ENCODE measurements at places on chromosomes 12 and 14.

DNA sequence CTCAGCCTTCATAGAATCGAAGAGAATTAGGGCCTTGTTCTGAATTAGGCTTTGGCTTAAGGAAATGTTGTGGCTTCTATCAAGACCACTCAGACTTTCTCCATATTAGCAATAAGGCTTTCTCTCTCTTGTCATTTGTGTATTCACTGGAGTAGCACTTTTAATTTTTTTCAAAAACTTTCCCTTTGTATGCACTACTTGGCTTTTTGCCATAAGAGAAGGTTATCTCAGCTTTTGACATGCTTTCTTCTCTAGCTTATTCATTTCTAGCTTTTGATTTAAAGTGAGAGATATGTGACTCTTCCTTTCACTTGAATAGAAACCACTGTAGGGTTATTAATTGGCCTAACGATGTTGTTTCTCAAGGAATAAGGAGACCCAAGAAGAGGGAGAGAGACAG, 244.2 kb downstream of the GPHN start:
- DNase-seq = no peak

- DNase-seq = no peak
These were observed 64.5 kb downstream of the KCNA1 start for GRCh38 chr12:4974217-4974616.

DNA sequence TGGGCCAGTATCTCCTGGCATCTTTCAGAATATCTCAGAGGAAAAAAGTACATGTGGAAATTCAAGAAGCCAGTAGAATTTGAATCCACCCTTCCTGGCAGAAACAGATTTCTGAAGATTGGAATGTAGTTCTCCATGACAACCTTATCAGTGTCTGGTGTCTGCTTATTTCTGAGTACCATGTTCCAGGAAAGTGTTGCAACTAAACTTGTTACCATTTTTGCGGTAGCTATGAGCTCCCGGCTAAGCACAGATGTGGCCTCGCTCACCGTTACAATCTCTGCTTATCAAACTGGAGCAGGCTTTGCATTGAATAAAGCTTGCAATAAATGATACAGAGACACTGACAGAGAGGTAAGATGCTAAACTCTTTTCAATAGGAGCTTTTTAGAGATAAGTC, 13.0 kb upstream of the ITPR2 start:
- no peak for DNase-seq

- no peak for DNase-seq
These were observed 6.7 kb upstream of the BDKRB2 start for GRCh38 chr14:96197969-96198368.

DNA sequence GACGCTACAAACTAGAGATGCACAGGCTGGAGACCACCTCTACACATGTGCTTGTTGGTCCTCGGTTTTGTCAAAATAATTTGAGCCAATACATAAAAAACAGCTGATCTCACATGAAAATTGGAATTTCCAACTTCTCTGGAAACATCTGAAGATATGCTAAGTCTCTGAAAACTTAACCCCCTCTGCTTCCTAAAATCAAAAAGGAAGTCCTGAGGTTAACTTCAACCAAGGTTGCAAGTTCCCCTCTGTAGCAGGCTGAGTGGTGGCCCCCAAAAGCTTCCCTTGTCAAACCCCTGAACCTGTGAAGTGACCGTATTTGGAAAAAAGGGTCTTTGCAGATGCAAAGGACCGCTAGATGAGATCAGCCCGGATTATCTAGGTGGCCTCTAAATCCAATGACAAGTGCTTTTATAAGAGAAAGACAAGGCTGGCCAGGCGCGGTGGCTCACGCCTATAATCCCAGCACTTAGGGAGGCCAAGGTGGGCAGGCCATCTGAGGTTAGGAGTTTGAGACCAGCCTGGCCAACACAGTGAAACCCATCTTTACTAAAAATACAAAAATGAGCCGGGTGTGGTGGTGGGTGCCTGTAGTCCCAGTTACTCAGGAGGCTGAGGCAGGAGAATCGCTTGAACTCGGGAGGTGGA, 32.0 kb upstream of the VPS37B start:
- no peak for DNase-seq

DNA sequence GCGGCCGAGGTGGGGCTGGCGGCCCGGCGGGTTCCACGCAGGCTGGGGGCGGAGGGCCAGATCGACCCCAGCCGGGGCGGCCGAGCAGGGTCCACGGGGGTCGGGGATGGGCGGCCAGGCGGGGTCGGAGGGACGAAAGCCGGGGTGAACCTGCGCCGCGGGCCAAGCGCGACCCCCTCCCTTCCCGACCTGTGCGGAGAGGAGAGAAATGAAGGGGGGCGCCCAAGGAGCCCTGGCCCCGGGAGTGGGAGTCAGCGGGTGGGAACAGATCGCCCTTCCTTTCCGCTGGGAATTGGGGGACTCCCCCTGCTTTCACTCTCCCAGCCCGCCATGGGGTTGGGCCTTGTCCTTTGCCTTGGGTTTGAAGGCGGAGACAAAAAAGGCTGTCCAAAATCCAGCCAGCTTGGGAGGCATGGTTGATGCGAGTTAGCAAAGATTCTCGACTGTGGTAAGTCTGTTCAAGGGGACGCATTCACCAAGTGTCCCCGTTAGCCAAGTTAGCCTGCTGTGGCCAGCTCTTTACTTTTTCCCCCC, 559 bp upstream of the CKAP4 start:
- DNase-seq = peak; percentile 76

DNA sequence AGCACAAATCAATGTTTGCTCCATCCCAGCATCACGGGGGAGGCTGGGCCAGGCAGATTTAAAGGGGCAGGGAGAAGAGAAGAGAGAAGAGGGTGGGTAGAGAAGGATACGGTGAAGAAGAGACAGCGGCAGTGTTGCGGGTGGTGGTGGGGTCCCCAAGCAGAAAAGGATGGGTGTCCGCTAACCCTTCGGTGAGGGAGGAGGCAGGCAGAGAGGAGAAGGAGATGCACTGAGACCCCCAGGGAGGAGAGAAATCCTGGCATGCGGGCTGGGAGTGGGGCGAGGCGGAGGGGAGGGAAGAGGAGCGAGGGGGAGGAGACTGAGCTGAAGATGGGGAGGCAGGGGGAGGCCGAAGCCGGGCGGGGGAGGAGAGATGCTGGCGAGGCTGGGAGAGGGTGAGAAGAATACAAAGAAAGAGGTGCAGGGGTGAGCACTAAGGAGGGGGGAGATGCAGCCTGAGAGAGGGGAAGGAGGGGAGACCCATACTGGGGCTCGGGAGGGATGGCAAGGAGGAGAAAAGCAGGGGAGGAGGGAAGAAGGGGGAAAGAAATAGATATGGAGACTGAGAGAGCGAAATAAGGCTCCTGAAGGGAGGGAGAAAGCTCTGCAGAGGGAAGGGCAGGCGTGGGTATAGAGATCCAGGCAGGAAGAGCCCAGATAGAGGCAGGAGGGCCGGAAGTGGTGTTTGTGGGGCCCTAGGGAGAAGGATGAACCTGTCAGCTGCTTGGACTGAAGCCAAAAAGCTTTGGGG, at the start of gene JPH4:
TSS of gene JPH4 (minus strand) at position 231 of the 751 bp plus-strand sequence. CDS start 1,337 bp downstream, outside the sequence.
- DNase-seq = no peak

DNA sequence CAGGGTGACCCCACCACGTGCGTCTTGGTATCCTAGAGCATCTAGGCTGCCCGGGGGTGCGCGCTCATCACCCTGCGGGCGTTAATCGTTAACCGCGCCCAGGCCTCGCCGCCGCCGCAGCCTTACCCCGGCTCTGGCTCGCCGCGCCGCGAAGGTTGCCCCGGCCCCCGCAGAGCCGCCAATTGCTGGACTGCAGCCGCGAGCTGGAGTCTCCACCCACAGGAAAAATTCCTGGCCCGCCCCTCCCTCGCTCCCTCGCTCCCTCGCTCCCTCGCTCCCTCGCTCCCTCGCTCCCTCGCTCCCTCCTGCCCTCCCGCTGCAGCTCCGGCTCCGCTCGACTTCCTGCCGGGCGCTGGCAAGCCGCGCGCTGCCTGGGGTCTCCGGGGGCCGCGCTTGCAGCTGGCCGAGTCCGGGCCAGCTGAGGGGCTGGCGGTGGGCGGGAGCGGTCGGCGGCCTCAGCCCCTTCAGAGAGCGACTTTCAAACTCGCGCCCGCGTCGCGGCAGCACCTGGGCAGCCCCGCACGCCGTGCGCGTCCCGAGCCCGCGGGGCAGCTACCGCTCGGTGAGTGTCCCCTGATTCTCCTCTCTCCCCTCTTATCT, at the start of gene PLEKHG3:
TSS of gene PLEKHG3 (plus strand) at position 282 of the 600 bp plus-strand sequence. CDS start 23,208 bp downstream, outside the sequence.
- peak; percentile 60 for DNase-seq

DNA sequence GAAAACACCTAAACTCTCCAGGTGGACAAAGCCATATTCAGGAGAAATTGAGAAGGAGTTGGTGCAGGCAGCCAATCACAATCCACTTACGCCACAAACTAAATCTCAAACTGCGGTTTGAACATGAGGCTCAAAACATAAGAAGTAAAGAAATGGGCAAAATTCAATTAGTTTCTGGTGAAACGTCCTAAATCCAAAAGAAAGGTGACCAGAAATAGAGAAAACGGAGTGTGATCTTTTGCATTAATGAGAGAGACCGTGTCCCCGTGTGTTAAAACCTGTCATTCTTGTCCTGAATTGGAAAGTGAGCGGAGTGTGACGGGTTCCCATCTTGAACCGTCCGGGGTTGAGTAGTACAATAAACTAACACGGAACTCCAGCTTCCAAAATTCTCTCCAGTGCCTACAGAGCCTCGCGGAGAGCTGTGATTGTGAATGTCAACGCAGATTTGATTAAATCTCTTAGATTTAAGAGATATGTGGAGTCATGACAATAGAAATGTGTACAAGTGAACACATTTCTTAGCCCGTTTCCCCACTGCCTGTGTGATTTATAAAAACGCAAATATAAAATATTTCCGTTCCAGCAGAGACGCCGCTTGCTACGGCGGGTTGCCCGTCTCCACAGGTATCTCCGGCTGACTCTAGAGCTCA, 595 bp upstream of the METAP2 start:
- peak; percentile 66 for DNase-seq

DNA sequence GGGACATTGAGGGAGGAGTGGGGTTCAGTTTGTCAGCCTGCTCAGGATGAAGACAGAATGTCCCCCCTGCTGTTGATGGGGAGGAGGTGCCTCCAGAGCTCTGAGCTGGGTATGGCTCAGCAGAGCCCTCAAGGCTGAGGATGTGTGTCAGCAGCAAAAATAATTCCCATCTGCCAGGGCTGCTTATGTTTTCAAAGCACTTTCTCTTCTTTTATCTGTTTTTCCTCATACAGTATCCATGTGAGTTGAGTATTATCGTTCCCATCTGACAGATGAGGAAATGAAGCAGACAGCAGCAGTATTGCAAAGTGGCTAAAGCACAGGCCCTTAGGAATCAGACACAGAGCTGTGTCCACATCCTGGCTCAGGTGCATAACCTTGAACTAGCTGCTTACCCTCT, 94.1 kb downstream of the SLC8A3 start:
- DNase-seq = no peak

- DNase-seq = no peak
These were observed 1.0 kb downstream of the NUP37 start for GRCh38 chr12:102118874-102119273.

- no peak for DNase-seq
These were observed 29.7 kb upstream of the CEBPE start for GRCh38 chr14:23148591-23149249.

DNA sequence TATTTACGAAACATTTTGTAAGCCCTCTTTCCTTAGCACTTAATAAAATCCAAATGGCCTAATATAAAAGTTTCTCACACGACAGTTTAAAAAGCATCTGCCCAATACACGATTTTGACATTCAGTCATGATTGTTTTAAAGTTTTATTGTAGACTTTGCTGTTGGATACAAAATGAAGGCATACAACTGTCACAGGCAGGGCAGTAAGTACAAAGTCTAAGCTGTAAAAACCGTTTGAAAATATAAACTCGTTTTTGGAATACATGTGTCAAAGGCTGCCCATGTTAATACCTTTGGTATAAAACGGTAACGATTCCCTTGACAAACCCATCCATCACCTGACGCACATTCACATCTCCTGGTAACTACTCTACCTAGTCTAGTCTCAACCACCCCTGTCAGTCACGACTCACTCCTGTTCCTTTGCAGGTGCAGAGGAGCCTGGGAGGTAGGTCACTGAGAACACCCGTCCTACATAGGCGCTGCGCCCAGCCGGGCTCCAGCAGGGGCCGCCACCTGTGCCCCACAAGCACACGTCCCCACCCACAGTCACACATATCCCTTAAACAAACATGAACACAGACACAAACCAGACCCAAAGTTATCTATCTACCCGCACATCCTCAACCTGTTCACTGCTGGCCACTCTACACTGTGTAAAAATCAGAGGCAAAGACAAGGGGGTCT, 27.1 kb downstream of the KCTD10 start:
- DNase-seq = no peak

DNA sequence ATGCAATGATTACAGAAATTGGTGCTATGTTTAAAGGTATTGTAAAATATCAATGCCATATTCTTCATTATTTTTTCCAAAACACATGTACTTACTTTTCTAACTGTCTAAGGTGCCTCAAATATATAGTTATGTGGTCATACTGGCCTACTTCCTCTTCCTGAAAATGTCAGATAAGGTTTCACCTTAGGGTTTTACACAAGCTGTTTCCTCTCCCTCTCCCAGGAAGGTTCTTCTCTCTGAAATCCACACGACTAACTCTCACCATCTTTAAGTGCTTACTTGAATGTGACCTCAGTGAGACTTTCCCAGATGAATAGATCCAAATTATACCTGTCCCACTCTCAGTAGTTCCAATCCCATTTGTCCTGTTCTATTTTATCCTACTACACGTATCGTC, 11.6 kb upstream of the CLEC4D start:
- no peak for DNase-seq

GRCh38 chr12:23361971-23362370, 587.5 kb downstream of the SOX5 start:
- no peak for DNase-seq

DNA sequence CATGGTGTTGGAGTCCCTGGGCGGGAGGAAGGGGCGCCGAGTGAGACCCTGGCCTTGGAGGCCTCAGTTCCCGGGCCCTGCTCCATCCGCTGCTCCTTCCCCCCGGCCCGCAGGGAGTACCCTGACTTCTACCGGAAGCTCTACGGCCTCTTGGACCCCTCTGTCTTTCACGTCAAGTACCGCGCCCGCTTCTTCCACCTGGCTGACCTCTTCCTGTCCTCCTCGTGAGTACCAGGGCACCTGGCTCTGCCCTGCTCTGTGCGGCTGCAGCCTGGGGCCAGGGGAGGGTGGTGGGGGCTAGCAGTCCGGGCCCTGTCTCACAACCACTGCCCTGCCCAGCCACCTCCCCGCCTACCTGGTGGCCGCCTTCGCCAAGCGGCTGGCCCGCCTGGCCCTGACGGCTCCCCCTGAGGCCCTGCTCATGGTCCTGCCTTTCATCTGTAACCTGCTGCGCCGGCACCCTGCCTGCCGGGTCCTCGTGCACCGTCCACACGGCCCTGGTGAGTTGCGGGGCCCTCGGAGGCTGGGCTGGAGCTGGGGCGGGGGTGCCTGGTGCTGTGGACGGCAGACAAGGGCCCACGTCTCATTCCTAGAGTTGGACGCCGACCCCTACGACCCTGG, 7.0 kb downstream of the NOC4L start:
- DNase-seq = peak; percentile 67

Data from tibial artery (tissue), 4 donors.